ENCODE measurements at places on chromosomes 2 and 18.
A peak's percentile ranks its signal among the peaks of the same experiment; 100 is the strongest.

- DNase-seq = no peak
Measured at GRCh38 chr2:211434773-211435172, 878.4 kb downstream of the CPS1 start.

DNA sequence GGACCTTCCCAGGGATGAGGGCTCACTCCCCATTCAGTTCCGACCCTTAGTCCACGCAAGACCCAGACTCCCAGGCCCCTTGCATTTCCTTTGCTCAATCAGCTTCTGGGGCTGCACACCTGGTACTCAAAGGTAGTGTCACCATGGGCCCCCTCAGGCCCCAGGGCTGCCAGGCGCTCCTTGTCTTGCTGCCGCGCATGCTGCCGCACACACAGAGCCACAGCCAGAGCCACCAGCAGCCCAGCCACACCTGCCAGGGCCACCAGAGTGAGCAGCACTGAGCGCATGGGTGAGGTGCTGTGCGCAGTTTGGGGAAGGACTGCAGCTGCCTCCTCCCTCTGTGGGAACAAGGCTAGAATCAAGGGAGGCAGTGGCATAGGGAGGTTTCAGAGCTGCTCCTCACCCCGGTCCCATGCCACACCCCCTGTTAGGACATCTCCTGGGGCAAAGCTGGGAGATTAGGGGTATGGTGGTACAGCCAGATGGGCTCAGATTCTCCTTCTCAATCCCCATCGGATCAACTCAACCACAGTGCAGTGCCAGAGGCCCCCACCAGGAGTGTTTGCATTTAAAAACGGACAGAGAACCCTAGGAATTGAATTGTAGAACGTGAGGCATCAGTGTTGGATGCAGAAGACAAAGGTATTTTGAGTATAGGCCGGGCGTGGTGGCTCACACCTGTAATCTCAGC, 11.3 kb downstream of the PTPRN start:
- no peak for DNase-seq

DNA sequence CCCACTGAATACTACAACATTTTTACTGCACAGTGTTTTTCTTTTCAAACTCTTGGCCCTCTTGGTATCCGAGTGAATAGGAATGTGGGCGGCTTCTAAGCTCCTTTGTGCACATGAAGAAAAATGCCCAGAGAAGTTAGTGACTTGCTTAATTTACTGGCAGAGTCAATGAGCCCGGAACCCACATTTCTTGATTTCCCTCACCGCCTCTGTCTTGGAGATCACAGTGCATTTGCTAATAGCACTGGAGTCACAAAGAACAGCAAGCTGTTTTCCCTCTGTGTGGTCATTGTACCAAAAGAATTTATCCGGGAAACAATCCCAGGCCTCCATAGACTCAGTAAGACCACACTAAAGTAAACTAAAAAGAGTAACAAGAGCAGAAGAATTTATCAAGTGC, 18.9 kb downstream of the STON1 start:
- no peak for DNase-seq

GRCh38 chr2:177543007-177543760, 150.6 kb downstream of the AGPS start:
- no peak for DNase-seq

- peak; percentile 64 for DNase-seq
Measured at GRCh38 chr2:113703386-113704299, 52.8 kb downstream of the SLC35F5 start.

DNA sequence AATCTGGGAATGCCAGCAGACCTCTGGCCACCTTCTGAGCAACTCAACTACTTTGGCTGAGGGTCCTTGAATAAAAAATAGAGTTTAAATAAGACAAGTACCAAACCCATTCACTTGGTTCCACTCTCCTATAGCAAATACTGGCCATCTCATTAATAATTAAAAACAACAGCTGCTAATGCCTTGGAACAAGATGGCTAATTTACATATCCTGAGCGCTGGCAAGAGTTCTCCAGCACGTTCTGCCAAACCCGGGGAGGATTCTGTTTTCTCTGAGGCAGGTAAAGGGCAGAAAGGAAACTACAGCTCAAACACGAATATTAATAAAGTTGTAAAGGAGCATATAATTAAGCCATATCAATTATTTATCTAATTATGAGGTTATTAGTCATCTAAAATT, 1123.7 kb downstream of the TDRD15 start:
- no peak for DNase-seq

DNA sequence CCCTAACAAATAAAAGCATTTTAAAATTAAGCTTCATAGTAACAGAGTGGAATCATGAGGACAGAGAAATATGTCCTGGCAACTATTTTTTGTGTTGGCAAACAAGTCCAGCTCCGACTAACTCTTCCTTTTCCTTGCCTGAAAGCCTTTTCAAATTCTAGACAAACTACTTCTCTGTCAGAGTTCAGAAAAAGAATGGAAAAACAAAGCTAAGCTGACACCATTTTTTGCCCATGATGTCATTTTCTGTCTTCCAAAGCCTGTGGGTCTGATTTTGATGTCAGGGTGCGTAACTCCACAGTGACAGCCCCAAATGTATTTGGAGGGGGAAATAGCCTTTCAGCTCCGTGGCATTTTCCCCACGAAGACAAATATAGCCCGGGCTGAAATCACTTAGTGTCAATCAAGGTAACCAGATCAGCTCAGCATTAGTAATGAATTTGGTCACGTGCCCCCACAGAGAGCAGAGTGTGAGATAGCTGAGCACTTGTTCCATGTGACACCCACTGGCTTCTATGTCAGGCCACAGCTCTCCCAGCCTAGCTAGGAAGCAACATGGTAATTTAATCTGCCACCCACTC, 233.0 kb upstream of the SIX2 start:
- peak; percentile 57 for DNase-seq

DNA sequence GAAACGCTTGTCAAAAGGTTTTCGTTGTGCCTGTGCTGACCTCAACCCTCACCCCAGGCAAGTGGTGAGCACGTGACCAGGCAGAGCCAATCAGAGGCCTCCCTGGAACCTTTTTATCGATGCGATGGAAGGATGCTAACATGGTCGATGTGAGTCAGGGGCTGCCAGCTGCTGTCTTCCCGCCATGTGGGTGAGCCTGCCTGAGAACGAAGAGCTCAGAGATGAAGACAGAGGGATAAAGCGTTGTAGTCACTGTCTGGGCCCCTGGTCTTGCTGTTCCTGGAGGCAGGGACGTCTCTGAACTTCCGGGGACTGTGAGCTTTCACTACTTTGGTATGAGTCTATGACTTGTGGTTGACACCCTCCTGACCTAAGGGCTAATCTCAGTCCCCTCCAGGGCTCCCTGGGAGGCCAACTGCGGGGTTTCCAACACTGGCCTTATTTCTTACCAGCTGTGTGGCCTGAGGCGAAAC, 18.6 kb downstream of the DNMT3A start:
- no peak for DNase-seq

DNA sequence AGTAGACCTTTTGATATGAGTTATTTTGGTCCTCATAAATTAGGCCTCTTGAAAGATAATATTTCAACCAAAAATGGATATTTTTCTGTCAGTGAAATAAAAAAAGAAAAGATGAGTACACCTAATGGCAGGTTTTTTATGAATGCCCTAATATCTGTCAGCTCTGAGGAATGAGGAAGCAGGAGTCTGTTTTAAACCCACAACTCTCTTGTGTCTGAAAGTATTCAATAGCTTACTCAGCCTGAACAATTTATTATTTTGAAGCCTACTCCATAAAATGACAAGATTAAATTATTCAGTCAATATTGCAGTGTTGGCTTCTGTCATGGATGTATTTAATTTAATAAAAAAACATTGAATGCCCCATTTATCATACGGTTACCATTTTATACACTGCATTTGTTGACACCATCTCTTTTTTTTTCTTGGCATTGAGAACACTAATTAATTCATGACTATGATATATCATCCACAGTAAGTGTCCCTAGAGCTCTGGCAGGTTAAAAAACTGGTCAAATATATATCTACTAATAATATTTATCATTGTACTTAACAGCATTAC, 548.2 kb downstream of the CBLN2 start:
- no peak for DNase-seq

DNA sequence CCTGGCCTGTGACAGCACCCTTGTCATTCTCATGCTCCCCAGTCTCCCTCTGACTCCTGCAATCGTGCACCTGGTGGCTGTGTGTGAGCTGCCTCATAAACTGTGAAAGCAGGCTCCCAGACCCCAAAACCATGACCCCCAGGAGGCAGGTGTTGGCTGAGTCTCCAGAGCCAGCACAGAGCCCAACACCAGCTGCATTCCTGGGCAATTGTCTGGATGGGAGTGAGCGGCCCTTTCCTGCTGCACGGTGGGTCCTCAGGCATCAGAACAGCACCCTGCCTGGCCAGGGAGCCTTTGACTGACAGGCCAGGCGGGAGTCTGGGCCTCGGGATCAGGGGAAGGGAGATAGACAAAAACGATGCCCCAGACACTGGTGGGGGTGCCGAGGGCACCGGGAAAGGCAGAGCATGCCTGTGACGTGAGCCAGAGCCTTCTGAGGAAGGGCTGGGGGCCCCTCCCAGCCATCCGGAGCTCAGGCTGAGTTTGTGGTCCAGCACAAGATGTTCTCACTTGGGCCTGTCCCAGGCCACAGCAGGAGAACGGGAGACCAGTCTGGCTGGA, 135.1 kb upstream of the GPC1 start:
- no peak for DNase-seq

- no peak for DNase-seq
Measured at GRCh38 chr2:240873805-240874714, 5.4 kb downstream of the AGXT start.

DNA sequence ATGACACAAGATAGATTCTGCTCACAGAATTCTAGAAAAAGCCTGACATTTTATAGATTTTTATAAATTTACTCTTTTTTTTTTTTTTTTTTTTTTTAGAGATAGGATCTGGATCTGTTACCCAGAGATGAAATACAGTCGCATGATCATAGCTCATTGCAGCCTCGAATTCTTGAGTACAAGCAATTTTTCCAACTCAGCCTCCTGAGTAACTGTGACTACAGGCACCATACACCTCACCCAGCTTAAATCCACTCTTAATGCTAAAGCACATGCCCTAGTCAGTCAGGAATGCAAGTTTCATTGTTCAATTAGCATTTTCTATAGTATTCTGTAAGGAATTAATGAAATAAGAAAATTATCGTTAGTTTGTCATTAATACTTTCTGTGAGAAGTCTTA, 32.1 kb upstream of the WDR75 start:
- no peak for DNase-seq

DNA sequence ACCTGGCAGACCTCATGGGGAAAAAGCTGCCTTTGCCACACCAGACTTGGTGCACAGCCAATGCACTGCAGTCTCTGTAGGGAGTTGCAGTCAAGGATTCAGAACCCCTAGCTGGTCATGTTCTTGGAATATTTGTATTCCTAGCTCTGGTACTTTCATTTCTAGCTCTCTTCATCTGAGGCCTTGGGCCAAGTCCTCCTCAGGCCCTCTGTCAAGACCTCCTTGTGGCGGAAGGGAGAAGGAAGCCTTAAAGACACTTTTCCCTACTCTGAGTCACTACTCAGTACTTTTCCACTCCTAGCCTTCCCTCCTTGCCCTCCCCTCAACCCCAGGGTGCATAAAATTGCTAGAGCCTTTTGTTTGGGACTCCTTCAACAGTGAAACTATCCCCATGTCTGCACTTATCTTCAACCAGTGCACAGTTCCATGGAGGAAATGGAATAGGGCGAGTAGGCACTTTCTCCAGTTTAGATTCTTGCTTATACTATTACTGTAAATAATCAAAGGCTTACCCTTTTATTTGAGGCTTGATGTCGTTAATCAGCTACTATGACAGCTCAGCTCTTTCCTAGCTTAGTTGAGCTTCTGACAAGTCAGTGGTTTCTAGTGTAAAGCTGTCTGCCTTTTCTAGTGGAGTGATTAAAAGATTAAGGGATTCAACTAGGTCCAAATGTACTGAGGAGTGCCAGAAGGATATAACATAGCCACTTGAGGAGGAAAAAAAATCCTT, 15.8 kb downstream of the M1AP start:
- no peak for DNase-seq

DNA sequence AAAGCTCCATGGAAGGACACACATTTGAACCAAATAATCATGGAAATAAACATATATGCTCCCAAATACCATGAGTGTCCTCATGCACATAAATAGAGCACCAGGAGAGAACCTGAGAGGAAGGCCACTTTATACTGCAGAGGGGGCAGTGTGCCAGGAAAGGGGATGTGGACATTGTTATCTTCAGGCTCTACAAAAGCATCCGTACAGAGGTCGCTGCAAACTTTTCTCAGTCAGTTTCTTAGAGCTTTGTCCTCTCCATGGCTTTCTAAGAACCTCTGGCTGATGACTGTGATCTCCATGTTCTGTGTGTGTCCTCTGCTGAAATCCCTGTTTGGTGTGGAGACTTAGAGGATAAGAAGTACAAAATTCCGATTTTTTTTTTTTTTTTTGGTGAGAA, 515.7 kb downstream of the CNTNAP5 start:
- no peak for DNase-seq

GRCh38 chr2:88351249-88351601, 101.3 kb downstream of the FOXI3 start:
- DNase-seq = no peak

Data from renal pelvis (tissue), 12 donors.